ENCODE measurements at places on chromosomes 12 and 14.

- DNase-seq = no peak
These were observed 358.4 kb upstream of the SOX5 start for GRCh38 chr12:24307716-24308335.

GRCh38 chr12:54870617-54871016, 16.3 kb downstream of the MUCL1 start:
- no peak for DNase-seq

GRCh38 chr12:20370014-20370386, 1.7 kb downstream of the PDE3A start:
- no peak for DNase-seq

- DNase-seq = no peak
These were observed 11.6 kb upstream of the PAX9 start for GRCh38 chr14:36649872-36650650.

DNA sequence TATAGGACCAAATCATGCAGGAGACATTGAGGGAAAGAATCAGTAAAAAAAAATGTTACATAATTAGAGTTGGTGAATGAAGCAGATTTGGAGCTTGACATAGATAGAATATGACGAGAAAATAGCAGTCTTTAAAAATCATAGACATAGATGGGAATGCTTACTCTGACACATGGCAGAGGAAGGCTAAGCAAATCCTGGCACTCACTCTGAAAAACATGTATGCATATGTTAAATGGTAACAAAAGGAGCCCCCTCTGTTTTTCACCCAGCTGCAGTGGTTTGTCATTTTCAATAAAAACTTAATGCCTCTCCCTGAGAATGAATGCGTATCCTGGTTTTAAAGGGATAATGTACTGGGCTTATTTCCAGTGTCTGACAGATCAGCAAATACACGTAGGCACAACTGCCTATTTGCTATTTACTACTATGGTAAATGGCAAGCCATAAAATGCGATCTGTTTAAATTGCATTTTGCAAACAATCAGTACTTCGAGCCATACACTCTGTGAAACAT, 561.2 kb upstream of the SEL1L start:
- DNase-seq = no peak

- DNase-seq = peak; percentile 25
These were observed 811.4 kb upstream of the TMEM132C start for GRCh38 chr12:127455347-127456265.

- DNase-seq = no peak
These were observed 197.2 kb upstream of the PLEKHG7 start for GRCh38 chr12:92505254-92506231.

- DNase-seq = no peak
These were observed 280.6 kb downstream of the NRXN3 start for GRCh38 chr14:78450669-78451318.

GRCh38 chr14:68967459-68967940, 11.6 kb downstream of the ACTN1 start:
- DNase-seq = no peak

DNA sequence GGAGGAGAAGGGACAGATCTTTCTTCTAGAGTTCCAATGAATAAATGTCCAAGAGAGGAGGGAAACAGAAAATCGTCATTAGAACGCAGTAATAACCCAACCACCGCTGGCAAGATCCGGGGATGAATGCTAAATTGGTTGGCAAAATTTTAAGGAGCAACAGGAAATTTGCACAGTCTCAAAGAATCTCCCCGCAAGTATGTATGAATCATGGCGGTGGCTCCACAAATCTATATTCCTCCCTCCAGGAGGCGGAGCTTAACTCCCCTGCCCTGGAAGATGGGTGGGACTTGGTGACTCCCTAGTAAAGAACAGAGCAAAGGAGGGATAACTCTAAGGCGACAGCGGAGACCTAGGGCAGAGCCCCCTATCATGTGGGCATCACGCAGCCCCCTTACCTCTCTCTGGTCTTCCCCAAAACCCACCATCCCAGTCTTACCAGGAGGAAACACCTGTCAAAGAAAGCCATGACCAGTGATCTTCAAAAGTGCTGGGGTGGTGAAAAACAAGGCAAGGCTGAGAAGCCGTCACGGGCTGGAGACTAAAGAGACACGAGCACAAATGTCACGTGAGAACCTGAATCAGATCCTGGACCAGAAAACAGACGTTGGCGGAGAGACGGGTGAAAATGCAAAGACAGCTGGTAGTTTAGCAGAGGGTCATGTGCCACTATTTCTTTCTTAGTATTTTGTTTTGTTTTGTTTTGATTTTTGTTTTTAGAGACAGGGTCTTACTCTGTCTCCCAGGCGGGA, 125.8 kb downstream of the NCOR2 start:
- DNase-seq = no peak

- no peak for DNase-seq
These were observed 27.1 kb upstream of the MTERF2 start for GRCh38 chr12:107014055-107014454.

GRCh38 chr12:70590051-70590450, 47.2 kb downstream of the PTPRB start:
- DNase-seq = peak; percentile 51

GRCh38 chr12:26740991-26741390, 92.0 kb downstream of the ITPR2 start:
- DNase-seq = no peak
